Stimulated activated CD4-positive, alpha-beta T cell treated with anti-CD3 and anti-CD28 coated beads, Interleukin-1b, Interleukin-23, amount 100 ng/mL, for 1 hour (primary cell): ENCODE measurements at places on chromosomes 5 and 9.

DNA sequence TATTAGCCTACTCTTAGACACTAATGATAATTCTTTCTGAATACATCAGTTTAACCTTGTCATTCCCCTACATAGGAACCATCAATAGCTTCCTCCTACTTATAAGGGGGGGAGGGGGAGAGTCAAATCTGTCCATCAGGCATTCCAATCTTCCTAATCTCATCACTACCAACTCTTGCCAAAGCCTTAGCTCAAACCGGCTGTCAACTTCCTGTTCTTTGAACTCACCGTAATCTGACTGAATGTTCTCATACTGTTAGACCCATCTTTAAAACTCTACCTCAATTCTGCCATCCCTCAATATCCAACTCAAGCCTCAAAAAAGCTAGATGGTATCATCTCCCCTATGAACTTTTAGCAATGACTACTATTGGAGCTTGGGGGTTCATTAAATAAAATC is 41.9 kb upstream of the RNF38 start:
- no peak for DNase-seq

GRCh38 chr5:32984851-32985610 is 273.9 kb downstream of the NPR3 start:
- no peak for DNase-seq

- no peak for DNase-seq
Observed at GRCh38 chr9:8668751-8669150, 869.2 kb upstream of the DMAC1 start.

DNA sequence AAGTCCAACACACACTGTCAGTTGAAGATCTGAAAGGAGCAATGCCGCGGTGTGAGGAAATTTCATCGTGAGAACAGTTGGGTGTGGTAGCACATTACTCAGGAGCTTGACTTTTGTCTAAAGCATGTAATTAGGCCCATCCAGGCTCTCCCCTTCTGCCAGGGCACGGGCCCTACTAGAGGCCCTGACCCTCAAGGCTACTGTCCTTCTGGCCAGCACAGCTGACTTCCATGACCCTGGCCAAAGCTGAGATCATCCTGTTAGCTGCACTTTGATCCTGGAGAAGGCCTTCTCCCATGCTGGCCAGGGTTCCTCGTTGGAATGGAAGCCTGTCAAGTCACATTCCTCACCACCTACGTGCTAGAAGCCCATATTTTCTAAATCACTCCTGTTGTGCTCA is 77.8 kb upstream of the SLC1A3 start:
- DNase-seq: no peak

- no peak for DNase-seq
Observed at GRCh38 chr9:74172874-74173273, 324.3 kb upstream of the RORB start.

DNA sequence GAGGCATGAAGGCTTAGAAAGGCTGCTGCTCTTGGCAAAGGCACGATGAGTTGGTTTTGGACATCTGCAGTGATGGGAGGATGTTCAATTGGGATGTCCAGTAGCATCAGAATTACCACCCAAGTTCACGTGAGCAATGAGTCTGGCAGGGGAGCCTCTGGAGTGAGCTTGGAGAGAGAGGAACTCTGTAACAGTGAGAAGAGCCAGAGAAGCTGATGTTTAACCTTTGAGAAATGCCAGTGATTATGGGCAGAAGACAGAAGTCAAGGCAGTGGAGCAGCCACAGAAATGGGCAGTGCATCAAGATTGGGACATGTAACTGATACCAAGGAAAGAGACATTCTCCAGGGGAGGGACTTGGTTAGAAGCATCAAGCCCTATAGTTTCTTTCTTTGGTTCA is 39.8 kb downstream of the SEC61B start:
- no peak for DNase-seq
